HepG2 (cell line): ENCODE measurements at places on chromosomes 6 and 20.

DNA sequence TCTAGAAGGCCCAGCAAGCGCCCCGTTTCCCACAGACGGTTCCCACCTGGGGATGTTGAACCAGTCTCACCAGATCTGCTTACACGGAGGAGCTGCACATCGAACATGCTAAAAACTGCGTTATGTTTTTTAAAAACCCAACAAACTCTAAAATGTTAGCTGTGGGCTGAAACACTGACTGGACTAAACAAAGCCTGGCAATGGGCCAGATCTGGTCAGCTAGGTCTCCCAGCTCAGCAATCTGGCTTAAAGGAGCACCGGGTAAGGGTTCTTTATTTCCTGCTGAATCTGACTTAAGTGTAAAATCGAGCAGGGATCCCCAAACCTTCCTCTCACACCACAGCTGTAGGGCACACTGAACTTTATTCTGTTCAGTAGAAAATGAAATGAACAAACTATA lies 156.9 kb downstream of the FOXC1 start:
- no peak for DNase-seq

- no peak for DNase-seq
Observed at GRCh38 chr6:111967131-111967530, 86.8 kb upstream of the CCN6 start.

DNA sequence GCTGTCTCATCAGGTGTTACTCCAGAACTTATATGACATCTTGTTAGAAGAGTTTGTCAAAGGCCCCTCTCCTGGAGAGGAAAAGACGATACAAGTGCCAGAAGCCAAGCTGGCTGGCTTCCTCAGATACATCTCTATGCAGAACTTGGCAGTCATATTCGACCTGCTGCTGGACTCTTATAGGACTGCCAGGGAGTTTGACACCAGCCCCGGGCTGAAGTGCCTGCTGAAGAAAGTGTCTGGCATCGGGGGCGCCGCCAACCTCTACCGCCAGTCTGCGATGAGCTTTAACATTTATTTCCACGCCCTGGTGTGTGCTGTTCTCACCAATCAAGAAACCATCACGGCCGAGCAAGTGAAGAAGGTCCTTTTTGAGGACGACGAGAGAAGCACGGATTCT lies 43.7 kb upstream of the SMIM28 start:
- DNase-seq: no peak

DNA sequence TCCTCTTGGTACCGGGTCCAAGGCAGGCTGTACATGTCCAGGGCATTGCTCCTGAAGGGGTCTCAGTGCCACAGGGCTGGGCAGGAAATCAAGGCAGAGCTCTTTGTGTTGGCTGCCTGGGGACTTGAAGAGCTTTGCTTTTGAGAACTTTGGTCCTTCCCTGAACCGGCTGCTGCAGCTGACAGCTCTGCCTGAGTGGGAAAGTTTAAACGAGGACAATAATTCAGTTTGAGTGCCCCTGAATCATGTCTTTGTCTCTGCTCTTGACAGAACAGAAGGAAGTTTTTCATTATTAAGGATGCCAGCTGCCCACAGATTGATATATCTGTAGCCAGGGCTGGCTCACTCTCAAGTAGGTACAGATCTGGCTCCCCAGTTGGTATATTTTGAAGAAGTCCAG lies 56.1 kb downstream of the ANKRD6 start:
- no peak for DNase-seq

GRCh38 chr20:35735826-35736470 lies 6.1 kb downstream of the RBM39 start:
- no peak for DNase-seq

DNA sequence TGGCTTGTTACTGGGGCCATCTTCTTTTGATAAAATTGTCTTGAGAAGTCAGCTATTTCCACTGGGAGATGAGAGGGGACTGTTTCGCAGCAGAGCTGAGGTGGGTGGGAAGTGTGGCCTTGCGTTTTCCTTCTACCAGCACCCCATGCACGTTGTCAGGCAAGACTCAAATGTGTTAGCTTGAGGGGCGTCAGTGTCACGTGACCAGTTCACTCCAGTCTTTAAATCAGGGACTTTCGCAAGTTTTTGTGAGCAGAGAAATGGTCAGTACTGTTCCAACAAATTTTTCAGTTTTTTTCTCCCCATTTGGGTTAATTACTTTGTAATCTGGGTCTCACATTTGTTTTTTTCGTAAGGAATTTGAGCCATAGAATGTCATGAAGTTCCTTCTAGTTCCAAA lies 20.7 kb upstream of the ADRM1 start:
- DNase-seq: no peak

- DNase-seq: no peak
Observed at GRCh38 chr6:93017626-93018025, 401.7 kb downstream of the EPHA7 start.

- no peak for DNase-seq
Observed at GRCh38 chr6:129631070-129631469, 78.9 kb downstream of the ARHGAP18 start.

DNA sequence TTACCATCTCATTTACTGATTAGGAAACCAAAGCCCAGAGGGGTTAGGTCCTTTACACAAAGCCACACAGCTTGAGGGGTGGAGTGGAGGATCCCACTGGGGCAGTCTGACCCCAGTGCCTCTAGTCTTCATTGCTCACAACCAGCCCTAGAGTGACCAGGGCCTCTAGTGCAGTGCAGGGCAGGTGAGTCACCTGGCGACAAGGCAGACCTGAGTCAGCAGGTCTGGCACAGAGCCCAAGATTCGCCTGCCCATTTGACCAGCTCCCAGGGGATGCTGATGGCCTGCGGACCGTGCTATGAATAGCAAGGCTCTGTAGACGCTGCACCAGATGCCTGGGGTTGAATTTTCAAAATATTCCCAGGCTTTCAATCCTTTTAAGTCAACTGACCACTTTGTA lies 29.9 kb downstream of the CDH26 start:
- no peak for DNase-seq

- DNase-seq: peak; percentile 99
Observed at GRCh38 chr20:33373735-33374605, 27.3 kb downstream of the CDK5RAP1 start.

DNA sequence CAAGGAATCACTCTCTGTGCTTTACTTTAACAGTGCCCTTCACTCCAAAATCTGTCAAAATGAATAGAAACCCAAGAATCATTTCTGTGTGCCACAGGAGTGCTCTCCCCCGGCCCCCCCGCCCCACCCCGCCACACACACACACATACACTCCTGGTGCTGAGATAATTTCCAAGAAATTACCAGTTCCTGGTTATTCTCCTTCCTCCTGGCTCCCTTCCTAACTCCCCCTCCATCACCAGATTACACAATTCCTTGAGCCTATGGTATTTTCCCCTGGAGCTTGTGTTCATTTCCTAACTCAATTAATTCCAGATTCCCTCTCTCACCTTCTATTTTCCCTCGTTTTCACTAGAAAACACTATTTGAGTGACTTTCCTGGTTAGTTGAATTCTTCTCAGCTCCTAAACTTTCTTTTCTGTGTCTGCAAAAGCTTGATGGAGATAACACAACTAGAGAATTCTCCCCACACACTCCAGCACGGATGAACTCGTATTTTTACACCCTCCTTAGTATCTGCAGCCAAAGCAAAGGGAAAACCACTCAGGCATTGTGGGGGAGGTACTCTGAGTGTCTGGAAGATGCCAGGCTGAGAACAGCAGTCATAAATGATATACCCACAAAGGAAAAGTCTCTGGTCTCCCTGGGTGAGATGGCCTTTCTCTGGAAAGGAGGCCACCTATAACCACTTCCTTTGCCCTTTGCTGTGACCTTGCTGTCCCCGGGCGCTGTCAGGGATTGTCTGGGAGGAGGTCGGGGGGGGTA lies 1.9 kb upstream of the SLC24A3 start:
- no peak for DNase-seq

DNA sequence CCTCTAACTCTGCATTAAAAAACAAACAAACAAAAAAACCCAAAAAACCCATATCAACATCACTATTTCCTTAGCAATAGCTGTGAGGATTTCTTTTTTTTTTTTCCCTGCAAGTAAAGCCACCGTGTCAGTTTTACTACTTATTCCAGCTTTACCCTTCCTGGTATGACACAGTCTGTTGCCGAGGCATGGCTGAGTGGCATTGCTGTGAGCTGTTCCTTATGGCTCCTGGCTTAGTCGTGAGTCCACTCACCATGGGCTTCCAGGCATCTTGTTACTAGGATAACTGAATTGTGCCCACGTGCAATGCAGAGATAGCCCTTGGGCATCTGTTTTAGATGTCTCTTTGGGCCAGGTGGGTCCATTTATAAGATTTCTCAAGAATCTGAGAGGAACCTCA lies 84.8 kb downstream of the LRRC1 start:
- no peak for DNase-seq

DNA sequence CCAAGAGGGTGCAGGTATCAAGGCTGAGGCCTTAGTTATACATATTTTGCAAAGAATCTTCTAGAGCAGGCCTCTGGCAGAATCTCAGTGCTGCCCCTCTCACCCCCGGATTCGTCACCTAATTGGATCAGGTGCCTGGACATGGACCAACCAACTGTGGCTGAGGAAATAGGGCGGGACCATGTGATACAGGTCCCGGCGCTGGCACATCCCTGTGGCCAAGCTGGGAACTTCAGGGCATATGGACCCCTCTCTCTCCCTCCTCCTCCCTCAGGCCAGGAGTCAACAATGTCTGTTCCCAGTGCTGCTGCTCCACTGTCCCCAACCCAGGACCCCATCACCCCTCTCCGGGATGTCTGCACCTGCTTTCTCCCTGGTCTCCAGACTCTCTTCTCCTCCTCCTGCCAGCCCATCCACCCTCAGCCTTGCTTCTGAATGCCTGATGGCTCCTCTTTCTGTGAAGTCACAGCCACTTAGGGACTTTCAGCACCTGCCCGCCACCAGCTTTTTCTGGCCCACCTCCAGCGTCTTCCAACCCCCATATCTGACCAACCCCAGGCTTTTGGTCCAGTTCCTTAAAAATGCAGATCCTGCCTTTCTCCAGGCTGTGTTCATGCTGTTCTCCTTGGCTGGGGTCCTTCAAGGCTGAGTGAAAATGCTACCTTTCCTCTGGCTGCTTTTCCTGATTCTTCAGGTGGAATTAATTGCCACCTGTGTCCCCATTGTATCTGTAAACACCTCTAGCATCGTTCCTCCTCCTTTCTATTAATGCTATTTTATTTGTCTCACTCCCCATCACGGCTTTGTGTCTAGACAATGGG lies 19.0 kb upstream of the MLN start:
- peak; percentile 56 for DNase-seq

DNA sequence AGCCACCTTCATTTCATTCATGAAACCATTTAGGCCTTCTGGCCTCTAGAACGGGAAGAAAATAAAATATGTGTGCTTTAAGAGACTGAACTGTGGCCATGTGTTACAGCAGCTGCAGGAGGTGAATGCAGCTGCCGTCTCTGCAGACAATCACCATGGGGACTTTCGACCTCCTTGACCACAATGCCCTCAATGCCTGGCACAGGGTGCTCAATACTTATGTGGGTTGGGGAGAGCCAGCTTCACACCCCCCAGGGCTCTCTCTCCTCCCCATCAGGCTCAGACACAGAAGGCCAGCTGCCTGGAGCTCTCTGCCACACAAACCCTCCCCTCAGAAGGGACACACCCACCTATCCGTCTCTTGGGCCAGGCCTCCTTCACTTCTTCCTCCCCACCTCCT lies 43.5 kb downstream of the ANKRD60 start:
- no peak for DNase-seq

GRCh38 chr6:108944707-108945680 lies 96.8 kb downstream of the ARMC2 start:
- DNase-seq: no peak

DNA sequence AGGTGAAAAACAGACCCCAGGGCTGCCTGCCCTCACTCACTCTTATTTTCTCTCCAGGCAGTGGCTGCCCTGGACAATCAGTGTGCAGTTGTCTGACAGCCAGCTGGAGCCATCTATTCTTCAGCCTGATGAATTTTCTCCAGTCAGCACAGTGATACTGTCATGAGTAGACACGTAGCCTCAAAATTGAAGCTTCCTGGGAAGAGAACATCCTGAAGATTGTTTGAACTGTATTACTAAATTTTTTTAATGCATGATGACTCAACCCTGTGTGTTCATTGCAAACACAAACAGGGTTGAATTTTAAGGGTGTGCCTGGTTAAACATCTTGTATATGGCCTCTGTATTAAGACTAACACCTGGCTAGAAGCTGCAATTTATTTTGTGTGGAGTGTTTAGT lies 49.8 kb upstream of the STXBP5 start:
- DNase-seq: peak; percentile 9

- DNase-seq: no peak
Observed at GRCh38 chr20:61311656-61312387, 59.8 kb downstream of the CDH4 start.

DNA sequence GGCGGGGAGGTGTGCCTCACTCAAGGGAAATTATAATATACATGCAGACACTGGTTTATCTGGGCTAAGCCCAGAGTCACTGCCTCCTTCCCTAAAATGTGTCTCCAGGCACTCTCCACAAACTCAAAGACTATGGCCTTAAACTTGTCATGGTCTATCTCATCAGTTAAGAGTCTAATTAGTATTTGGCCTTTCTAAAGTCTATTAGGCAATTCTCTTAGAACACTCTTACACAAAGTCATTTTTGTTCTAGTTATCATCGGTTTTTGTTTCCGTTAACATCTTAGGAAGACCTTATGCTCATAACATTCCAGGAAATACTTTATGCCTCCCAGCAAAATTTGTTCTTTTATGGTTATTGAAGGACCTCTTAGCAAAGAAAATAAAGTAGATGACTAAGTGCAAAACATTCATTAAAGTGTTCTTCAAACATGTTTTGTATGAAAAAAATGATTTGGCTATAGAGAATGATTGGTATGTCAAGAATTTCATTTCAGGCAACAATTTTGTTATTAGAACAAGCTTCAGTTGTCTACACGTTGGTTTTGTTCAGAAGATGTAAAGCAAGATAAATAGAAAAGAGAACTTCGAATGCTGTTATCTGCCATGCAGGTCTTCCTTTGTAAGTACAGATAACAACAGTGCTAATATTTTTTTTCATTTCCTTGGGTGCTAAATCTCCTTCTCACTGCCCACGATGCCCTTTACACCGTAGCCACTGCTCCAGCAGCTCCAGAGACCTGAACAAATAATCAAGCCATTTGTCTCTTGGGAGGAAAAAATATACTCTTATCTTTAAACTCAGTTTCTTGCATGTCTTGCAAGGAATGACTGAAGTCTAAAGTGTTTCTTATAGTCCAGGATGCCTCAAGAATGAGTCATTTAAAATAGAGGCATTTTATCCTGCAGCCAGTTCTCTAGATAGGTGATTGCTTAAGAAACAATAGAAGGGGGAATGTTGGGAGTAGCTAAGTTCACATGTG lies 170.4 kb downstream of the HTR1B start:
- DNase-seq: no peak

GRCh38 chr6:143232849-143233248 lies 172.2 kb downstream of the AIG1 start:
- peak; percentile 65 for DNase-seq

- DNase-seq: no peak
Observed at GRCh38 chr6:130622142-130622541, 205.1 kb upstream of the SMLR1 start.
